ENCODE measurements at places on chromosomes 2 and 18.

- DNase-seq, result no peak
Observed at GRCh38 chr18:29164993-29165599, 988.2 kb upstream of the CDH2 start.

DNA sequence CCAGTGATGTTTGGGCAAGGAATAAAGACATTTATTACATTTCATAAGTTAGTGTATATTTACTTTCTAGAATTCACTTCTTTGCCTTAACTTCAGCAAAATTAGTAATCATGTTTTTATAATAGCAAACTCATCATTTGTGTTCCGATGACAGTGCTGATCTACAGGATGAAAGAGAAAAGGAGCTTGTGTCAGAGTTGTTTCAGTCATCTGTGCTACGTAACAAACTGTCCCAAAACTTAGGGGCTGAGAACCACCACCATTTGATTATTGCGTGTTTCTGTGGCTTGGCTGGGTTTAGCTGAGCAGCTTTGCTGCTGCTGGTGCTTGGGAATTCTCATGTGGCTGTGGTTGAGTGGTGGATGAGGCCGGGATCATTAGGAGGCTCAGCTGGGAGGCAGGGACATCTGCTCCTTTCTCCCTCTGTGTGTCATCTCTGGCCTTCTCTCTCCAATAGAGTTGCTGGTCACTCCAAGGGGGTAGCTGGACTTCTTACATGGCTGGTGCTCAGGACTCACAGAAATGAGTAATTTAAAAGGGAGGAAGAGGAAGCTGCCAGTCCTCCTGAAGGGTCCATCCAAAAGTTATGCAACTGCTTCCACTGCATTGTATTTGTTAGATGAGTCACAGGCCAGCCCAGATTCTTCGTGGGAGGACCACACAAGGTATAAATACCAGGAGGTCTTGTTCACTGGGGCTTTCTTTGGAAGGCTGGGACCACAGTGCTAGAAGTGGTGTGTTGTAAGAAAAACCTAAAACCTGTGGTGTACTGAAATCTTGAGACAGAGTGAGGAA lies 43.4 kb upstream of the HAAO start:
- no peak for DNase-seq

DNA sequence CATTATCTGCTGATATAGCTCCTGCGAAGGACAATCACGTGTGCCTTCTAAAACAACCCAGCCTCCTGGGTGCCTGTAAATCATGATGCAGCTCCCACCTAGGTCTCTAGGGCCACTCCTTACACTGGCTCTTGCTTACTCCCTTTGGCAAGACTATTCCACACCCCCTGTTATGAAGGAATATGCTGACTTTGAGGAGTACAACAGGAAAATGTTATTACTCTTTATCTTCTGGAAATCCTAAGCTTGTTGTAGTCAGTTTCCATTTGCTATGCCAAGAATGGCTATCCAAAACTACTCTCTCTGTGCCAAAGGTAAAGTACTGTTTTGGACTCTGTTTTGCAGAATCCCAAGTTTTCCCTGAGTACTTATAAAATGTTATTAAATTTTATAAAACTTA lies 7.7 kb downstream of the SGO2 start:
- DNase-seq, result no peak

GRCh38 chr18:45006934-45007333 lies 326.2 kb downstream of the SETBP1 start:
- no peak for DNase-seq

- DNase-seq, result no peak
Observed at GRCh38 chr2:165745916-165746315, 48.1 kb downstream of the GALNT3 start.

- DNase-seq, result peak; percentile 35
Observed at GRCh38 chr2:96233880-96234316, 25.3 kb upstream of the STARD7 start.

DNA sequence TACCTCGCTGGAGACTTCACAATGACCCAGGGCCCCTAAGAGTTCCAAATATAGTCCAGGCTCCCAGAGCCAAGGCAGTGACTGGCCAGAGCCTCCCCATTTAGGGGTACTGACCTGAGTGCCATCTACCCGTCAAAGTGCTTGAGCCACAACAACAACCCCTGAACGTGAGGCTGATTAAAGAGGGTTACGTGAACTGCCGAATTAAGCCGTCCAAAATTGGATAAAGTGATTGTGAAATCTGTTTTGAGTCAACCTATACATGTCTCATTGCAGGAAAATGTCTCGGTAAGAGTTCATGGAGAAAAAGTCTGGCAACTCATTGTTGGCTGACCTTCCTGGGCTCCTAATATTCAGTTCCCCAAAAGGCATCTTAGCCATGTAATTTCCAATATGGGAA lies 116.3 kb downstream of the TTC32 start:
- no peak for DNase-seq

DNA sequence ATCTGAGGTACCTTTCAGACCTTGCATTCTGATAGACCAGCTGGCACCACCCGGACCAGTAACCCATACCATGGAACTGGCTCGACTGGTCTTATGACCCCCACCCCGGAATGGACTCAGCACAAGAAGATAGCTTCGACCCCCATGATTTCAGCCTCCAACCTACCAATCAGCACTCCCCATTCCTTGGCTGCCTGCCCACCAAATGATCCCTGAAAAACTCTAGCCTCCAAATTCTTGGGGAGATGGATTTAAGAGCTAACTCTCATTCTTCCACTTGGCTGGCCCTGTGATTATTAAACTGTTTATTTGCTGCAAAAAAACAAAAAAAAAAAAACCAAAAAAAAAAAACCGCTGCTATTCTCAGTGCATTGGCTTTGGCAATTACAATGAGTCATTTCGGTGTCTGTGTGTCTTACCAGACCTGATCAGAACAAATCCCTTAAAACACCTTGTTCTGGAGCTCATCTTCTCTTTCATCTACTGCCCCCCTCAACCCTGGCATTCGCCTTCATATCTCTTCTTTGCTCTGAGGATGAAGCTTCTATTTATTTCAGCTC lies 60.1 kb upstream of the KIF5C start:
- DNase-seq, result no peak

GRCh38 chr18:40864846-40865245 lies 1090.2 kb upstream of the PIK3C3 start:
- no peak for DNase-seq

DNA sequence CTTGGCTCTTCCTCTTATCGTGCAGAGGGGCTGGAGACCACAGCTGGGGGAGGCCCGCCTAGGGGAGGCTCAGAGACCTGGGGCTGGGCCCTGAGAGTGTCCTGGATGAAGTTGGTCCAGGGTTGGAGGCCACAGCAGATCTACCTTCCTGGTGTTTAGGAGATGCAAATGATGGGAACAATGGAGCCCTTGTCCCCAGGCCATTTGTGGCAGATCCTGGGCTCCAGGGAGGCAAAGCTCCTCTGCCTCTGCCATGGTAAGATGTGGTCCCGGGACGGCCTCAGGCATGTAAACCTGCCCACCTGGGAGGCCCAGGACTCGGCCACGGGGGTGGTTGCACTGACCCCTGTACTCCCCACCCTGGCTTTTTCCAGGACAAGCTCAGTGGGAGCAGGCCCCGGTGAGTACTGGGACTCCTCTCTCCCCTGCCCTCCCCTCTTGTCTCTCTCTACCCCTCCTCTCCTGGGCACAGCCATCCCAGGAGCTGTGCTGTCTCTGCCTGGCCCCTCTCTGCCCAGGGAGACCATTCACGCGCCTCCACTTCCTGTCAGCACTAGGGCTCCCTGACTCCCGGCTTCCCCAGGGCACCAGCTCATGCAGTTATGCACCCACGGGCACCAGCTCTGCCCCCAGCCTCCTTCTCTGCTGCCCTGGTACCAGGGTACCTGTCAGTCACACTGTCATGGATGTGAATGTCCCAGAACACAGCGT lies 10.9 kb downstream of the SH2D6 start:
- DNase-seq, result no peak

- DNase-seq, result no peak
Observed at GRCh38 chr18:68417826-68418225, 297.1 kb downstream of the TMX3 start.

All from CD4-positive, alpha-beta T cell treated with Interleukin-4 for 1 hour (primary cell).